Fibroblast of upper back skin (primary cell): ENCODE measurements at places on chromosomes 2 and 18.

DNA sequence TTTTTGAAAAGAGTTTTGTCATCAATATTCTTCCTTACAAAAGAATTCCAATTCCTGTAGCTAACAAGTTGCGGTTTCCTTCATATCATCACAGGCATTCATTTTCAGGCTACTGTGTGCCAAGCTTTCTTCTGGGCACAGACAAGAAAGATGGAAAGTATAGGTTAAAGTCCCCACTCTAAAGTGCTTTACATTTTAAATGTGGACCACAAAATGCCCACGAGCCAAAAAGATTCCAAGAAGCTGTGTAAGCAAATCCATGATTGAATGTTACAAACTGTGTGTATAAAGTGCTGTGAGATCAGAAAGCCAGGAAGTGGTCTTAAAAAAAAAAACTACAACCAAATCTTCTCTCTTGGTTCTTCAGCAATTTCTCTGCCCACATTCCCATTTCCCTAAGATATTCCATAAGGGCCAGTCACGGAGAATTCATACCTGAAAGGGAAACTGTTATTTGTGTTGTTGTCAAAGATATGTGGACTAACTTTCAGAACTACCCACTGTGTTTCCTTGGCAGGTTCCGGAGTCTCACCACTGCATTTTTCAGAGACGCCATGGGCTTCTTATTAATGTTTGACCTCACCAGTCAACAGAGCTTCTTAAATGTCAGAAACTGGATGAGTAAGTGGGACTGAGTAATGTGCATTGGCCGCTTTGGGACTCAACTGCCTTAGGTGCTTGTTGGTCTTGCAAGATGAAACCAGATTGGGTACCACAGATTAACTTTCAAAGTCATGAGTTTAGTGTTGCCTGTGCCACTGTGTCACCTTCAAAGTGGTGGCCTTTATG lies 55.7 kb downstream of the RAB27B start:
- peak; percentile 31 for DNase-seq

DNA sequence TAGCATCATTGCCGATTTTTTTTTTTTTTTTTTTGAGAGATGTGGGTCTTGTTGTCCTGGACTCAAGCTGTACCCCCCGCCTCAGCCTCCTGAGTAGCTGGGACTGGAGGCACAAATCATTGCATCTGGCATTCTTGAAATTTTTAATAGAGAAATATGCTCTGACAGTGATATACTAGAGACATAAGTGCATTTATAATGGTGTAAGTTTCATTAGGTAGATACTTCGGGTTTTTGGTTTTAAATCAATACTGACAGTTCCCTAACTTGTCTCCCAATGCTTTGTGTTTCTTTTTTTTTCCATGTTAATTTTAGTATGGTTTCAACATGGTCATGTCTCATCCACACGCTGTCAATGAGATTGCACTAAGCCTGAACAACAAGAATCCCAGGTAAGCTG lies 138.7 kb downstream of the PRPF40A start:
- DNase-seq, result no peak

DNA sequence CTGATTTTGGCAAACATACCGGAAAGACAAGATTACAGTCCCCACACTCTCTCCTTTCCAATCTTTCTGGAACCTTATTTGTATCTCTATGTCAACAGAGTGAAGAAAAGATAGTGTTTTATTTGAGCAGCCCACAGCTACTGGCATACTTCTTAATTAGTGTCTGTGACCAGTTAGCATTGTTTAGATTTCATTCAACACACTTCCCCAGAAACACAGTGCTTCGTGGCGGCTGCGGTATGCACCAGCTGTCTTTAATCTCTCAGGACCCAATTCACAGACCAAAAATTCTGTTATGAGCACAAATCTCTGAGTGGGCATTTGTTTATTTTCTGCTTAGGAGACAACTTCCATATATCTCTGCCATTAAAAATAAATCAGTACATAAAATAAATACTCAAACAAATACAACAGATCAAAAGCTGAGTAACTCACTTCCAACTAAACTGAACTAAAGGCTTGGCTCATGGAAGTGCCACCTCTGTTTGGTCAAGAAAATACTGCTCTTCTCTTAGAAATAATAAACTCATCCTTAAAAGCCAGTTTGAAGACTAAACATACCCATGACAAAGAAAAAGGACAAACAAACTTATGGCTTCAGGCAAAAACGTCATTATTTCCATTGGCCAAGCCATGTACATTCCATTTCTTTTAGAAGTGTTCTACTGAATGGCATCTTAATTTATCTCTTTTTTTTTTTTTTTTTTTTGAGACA lies 392.4 kb downstream of the TXNL1 start:
- DNase-seq, result peak; percentile 62

- no peak for DNase-seq
These were observed 740.4 kb downstream of the DSC3 start for GRCh38 chr18:30302181-30302580.

GRCh38 chr2:67627456-67628207 lies 230.5 kb downstream of the ETAA1 start:
- peak; percentile 21 for DNase-seq

DNA sequence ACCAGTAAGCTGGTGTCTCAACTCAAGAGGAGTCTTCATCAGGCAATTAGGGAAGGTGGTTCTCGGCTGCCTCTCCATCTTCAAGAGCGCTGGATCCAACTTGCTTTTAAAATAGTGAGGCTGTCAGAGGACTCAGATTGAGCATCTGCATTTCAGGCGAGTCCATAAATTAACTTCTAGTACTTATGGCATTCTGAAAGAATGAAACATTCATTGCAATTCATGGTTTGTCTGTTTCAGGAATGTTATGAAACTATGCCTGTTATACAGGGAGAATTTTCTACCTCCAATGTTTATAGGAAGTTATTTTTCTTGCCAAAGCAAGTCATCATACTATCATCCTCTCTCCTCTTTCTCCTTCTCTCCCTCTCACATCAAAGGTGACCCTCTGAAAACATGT lies 883.2 kb downstream of the SLC4A3 start:
- DNase-seq, result peak; percentile 81

- DNase-seq, result peak; percentile 95
These were observed 98.7 kb downstream of the STPG4 start for GRCh38 chr2:47056374-47056773.

DNA sequence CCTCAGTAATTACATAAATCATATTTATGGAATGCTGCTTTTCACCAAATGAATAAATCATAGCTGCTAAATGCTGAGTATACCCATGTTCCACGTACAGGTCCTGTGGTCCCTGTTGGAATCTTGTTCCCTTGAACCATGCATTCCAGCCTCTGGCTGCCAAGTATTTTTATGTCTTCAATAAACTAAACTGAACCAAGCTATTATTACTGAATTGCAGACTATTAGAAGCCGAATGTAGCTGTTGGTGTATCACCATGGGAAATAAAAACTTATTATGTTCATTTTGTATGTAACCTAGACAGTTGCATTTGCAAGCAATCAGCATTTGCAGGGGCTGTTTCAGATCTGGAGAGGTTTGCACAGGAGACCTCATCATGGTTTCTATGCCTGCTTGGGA lies 362.4 kb downstream of the ADCYAP1 start:
- no peak for DNase-seq

DNA sequence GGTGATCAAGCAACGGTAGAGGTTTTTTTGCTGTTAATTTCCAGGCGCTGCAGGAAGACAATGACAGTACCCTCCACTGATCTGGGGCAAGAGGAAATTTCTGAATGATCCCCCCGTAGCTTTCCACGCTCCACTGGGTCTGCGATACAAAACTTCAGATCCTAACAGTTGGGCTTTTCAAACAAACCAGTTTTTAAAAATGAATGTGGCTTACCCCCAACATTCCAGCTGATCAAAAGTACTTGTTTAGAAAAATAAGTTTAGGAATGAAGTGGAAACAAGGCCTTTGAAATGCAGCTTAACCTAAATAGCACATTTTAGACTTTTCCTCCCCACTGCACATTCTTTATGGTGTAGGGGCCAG lies 5.7 kb downstream of the ZFP36L2 start:
- DNase-seq, result no peak

- no peak for DNase-seq
These were observed 202 bp downstream of the MCEE start for GRCh38 chr2:71129902-71130151.

DNA sequence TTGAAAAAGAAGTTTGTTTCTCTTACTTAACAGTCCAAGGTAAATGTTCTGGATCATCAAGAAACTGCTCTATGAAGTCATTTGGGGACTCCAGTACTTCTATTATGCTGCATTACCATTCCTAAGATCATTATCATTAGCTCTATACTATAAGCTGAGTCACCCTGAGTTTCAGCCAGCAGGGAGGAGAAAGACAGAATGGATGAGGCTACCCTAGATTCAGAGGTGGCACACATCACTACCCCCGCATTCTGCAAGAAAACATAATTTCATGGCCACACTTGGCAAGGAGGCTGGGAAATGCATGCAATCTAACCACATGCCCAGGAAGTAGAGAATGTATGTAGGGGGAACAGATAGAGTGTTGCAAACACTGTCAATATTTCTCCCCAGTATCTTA lies 16.6 kb upstream of the LNPK start:
- peak; percentile 44 for DNase-seq

DNA sequence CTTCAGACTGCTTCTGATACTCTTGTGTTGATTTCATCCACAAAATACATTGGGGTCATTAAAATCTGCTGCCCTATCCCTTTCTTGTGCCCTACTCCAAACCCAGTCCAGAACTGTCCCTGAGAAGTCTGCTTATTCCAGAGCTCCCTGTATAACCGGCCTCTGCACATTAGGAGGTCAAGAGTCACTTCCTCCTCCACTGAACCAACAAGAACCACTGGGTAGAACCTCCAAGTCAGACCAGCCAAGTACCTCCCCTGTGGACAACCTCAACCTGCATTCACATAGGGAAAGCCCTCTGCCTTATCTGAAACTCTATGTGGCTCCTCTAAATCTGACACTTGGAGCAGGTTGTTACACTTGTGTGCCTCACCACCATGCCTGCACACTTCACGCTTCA lies 22.1 kb downstream of the KDSR start:
- no peak for DNase-seq

DNA sequence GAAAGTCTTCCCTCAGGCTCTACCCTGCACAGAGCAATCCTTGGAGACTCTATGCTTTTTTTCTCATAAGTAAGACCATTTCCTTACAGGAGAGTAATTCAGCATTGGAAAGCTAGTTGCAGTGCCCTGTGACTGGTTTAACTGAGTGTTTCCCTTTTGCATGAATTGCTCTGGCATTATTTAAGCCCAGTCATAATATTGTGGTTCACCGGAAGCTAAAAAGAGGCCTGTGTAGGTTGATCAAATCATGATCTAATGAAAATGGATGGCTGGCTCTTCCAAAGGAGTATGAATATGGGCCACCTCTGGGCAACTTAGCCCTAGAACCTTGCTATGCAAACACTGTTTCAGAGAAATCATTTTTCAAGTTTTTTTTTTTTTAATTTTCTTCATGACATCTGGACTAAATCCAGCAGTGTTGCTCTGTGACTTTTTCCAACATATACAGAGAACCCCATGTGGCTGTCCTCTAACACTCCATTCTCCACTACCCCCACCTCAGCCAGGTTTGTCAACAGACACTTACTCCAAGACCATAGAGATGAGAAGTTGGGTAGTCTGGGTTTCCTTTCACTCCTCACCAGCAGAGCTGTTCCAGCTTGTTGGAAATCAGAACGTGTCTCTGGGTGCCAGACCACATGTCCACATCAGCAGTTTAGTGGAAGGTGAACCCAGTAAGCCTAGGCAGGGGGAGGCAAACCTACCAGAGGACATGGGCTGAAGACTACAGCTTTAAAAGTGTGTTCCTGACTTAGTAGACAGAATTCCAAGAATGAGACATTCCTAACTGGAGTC lies 175.2 kb upstream of the SLC14A2 start:
- no peak for DNase-seq

DNA sequence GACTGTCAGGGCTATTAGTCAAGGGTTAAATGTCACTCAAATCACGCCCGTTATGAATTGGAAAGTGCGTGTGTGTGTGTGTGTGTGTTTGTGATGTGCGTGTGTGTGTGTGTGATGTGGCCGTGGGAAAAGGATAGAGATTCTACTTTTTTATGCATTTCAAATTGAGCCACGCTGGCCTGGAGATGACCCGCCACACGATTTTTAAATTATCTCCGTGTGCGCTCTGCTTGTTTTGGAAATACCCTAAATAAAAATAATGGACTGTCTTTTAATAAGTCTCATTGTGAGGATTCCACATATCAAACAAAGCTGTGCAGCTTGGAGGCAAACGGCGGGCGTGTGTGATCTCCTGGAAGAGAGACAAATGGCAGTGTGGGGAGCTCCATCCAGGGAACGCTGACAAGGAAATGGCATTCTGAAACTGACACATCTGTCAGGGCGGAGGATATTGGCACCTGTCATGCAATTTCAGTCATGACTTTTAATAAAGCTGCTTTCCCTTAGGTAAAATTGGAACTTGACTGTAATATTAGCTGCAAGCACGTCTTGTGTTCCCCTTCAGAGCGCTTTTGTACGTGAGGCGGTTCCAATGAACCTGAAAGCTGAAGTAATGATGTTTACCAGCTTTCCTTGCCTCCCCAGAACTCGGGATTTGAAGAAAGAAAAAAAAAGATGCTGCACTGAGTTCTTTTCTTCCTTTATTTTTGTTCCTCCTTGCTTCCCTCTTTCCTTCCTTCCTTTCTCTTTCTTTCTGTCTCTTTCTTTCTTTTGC lies 381.8 kb upstream of the SMIM21 start:
- DNase-seq, result no peak

GRCh38 chr2:209577376-209578357 lies 153.8 kb downstream of the MAP2 start:
- peak; percentile 17 for DNase-seq

DNA sequence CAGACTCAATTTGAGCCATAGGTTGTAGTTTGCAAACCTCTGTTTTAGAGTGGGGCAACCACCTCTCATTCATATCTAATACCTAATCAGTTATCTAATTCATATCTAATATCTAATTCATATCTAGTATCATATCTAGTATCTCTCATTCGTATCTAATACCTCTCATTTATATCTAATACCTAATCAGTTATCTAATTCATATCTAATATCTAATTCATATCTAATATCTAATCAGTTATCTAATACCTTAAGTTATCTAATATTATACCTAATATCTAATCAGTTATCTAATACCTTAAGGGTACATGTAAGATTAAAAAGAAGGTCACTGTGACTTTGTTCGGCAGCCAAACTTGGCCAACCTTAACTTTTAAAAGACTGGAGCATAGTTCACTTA lies 403.4 kb upstream of the MMADHC start:
- no peak for DNase-seq

- DNase-seq, result no peak
These were observed 5.4 kb upstream of the NCKAP5 start for GRCh38 chr2:133573491-133574162.

GRCh38 chr2:26807788-26808460 lies 22.1 kb downstream of the CENPA start:
- peak; percentile 17 for DNase-seq

GRCh38 chr2:183610724-183611123 lies 486.5 kb downstream of the NUP35 start:
- DNase-seq, result no peak
